Testis (tissue), 5 donors: ENCODE measurements at places on chromosomes 2 and 18.

DNA sequence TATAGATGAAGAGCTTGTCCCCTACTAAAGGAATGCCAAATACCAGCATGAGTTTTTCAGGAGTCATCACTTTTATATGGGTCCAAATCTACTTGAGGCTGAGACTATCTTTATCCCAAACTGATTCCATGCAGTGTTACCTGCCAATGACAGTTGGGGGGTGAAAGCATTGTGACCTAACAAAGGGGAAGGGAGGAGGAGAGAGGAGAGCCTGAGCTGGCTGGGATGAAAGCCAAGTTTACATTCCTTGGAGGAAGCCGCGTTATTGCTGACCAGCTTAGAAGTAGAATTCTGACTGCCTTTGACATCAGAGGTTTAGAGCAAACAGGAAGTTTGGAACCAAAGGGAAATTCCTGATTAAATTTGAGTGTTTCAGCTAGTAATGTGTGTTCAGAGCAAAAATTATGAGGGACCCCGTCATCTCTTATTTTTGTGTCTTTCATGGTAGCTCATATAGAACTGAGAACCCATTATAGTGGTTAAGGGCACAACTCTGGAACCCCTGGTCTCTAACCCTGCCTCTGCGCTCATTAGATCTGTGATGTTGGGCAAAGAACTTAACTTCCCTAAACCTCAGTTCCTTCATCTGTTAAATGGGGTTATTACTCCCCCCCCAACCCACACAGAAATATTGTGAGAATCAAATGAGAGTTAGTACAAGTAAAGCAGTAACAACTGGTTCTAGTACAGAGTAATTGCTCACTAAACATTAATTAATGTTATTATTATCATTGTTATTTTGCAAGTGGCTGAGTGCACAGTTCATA, 199.3 kb upstream of the EPAS1 start:
- no peaks in the 10 kb centered on the region for H3K27me3 ChIP-seq
- no peaks in the 10 kb centered on the region for H3K4me1 ChIP-seq
- peak; percentile 83 for DNase-seq

- peaks cover 4% of the 10 kb centered on the region for H3K4me1 ChIP-seq
- DNase-seq: no peak
- no peak overlapping the region for H3K27ac ChIP-seq
- no peak overlapping the region for H3K4me3 ChIP-seq
Measured at GRCh38 chr2:207503234-207503633, 26.5 kb upstream of the CREB1 start.

- H3K36me3 ChIP-seq: no peaks in the 10 kb centered on the region
- no peaks in the 10 kb centered on the region for H3K4me1 ChIP-seq
- DNase-seq: no peak
- H3K27me3 ChIP-seq: no peaks in the 10 kb centered on the region
- H3K4me3 ChIP-seq: no peak overlapping the region
Measured at GRCh38 chr2:24628746-24629145, 137.7 kb downstream of the NCOA1 start.

DNA sequence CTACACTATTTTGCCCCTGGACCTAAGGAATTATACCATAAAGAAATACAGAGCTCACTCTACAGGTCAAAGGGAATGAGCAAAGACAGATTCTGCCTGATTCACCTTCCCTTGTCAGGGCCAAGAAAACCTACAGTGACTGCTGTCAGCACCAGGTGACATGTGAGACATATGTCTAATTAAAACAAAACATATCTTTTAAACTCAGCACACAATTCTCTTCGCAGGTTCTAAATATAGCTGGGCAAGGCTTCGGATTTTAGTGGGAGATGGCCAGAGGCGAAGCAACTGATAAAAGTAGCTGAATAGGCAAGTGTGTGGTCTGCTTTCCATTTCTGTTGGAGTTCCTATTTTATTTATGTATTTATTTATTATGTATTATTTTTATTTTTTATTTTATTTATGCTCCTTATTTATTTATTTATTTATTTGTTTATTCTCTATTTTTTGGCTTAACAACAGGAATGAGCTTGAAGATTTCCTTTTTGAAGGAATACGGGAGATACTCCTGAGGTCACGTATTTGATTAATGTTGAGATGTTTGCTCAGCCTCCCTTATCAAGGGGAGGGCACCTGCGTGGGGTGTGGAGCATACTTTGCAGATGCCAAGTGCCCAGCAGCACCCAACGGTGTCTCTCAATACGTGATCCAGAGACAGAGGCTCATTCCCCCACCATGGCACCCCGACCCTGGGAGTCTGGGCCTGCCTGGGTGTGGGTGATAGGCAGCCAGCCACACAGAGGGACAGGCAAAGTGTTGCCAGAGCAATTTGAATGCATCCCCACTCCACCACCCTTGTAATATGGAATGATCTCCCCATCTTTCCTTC, 141.8 kb downstream of the RNF152 start:
- no peaks in the 10 kb centered on the region for H3K36me3 ChIP-seq
- H3K4me1 ChIP-seq: peaks cover 6% of the 10 kb centered on the region
- no peak overlapping the region for H3K27ac ChIP-seq
- peak; percentile 28 for DNase-seq
